Right renal pelvis (tissue), 4 donors: ENCODE measurements at places on chromosomes 2 and 18.

DNA sequence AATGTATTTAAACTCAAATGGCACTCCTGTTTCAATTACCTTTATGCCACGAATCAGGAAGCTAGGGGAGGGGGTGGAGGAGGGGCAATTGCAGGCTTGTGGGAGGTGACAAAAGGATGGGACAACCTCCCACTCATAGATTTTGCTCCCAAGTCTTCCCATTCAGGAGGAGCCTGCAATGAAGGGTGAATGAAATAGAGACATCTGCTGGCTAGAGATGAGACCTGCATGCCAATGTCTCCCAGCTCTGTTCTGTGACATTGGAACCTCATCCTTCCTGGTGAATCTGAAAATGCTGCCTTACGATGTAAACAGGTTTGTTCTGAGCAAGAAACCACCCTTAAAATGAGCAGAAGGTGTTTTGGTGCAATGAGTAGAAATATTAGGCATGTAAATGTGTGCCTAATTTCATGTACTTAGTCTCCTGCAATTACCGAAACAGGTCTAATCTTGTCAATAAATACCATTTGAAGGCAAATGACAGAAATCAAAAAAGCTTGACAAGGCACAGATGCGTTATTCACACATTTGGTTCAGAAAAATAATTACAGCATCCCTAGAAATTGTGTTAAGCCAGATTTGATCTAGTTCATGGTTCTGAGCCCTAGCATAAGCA lies 2.7 kb upstream of the PID1 start:
- DNase-seq = peak; percentile 51

- no peak for DNase-seq
These were observed 322.2 kb upstream of the HS6ST1 start for GRCh38 chr2:128640845-128641360.

GRCh38 chr2:42339191-42339912 lies 21.7 kb downstream of the COX7A2L start:
- DNase-seq = no peak

DNA sequence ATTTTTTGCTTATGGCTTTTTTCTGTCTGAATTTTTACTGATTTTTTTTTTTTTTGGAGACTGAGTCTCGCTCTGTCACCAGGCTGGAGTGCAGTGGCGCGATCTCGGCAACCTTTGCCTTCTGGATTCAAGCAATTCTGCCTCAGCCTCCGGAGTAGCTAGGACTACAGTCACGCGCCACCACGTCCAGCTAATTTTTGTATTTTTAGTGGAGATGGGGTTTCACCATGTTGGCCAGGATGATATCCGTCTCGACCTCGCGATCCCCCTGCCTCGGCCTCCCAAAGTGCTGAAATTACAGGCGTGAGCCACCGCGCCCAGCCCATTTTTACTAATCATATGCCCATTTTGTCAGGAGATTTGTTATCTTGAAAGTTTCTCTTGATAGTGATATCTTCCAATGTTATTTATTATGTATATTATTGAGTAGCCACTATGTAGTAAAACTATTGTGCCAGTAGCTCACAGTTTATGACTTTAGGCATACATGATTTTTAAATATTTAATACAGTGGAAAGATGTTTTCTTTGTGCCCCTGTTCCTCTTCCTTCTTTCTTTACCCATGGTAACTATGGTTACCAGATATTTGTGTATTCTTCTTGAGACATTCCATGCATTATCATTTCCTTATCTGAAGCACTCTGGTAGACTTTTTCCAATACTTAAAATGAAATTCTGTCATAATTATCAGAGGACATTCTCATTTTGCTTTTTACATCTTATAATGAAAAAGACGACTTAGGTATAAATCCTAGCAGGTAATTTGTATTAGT lies 2.1 kb downstream of the HAT1 start:
- DNase-seq = no peak

DNA sequence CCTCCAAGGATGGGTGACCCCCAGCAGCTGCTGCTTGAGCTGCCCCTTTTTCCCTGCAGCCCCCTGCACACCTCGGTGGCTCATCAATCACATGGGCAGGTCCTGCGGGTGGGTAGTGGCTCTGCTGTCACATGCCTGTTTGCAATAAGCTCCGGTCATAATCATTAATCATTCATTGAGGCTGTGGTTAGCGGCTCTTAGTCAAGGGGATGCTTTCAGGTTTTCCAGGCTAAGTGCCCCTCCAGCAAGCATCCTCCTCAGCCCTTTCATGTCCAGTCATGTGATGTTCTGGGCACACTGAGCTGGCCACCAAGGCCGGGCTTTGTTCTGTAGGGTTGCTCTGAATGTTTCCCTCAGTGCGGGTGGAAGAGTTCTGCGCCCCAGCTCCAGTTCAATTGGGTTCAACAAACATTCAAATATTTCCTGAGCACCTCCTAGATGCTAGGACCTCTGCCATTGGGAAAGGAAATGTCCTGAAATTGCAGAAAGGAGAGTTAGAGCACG lies 96.4 kb upstream of the LDAH start:
- DNase-seq = no peak

DNA sequence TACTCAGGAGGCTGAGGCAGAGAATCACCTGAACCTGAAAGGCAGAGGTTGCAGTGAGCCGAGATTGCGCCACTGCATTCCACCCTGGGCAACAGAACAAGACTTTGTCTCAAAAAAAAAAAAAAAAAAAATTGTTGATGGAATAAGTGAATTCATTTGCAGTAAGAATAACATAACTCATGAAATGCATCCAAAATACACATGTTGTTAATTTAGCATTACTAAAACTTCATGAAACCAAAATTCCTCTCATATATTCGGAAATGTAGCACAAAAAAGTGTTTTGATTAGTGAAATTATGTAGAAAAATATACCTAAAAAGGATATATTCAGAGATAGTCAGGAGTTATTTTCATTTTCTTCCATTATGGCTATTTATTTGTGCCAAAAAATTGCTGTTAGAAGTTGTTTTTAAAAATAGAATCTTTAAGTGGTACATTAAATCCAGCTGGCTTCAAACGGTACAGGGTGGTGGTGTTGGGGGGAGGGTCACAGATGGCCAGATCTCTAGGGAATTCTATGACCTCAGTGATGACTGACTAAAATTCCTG lies 78.2 kb upstream of the UGP2 start:
- DNase-seq = no peak

GRCh38 chr2:237613679-237614078 lies 13.7 kb upstream of the LRRFIP1 start:
- DNase-seq = no peak

GRCh38 chr2:237571551-237571950 lies 5.2 kb downstream of the PRLH start:
- no peak for DNase-seq

DNA sequence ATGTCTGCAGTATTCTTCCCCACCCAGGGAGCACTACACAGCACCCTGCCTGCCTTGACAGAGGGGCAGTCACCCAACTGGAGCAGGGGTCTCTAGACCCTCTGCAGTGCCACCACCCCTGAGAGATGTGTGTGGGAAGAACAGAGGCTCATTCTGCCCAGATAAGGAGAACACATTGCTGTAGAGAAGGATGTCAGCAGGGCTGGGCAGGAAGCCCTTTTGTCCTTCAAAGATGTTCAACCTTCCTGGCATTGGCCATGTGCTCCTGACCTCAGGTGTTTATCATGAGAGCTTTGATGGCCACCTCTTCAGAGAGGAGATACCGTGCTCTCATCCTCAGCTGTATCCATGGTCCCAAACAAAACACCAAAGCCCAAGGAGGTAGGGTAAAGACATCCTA lies 4.6 kb upstream of the TEX51 start:
- no peak for DNase-seq

GRCh38 chr2:127049927-127050802 lies 56.8 kb downstream of the BIN1 start:
- peak; percentile 36 for DNase-seq

- no peak for DNase-seq
These were observed 36.6 kb upstream of the CCNYL1 start for GRCh38 chr2:207674826-207675225.

- no peak for DNase-seq
These were observed 866 bp downstream of the CRIM1 start for GRCh38 chr2:36356298-36356989.
